ENCODE measurements at places on chromosomes 4 and X.

GRCh38 chr4:3256230-3257102 is 7.5 kb downstream of the MSANTD1 start:
- no peak for DNase-seq

DNA sequence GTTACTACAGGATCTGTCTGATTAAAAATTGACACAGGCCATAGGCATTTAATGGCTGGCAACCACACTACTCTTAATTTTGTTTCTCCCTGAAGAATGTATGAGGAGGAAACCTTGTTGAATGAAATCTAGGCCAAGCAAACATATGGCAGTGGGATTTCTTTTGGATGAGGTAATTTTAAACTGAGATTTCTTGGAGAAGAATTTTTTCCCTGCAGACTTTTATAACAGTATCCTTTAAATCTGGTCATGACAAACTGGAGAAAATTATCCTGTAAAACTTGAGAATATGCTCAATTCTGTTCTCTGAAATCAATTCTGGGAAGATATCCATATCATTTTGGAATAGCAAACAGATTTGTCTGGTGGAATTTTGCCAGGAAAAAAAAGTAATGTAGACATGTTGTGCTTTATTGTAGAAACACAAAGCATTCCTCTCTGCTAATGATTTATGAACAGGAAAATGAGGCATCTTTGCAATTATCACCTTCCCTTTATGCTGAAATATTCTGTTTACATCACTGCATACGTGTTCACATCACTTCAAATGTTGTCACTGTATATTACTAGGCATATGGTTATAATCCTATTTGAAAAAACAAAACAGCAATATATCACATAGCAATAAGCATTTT is 108.3 kb upstream of the ARSJ start:
- no peak for DNase-seq

DNA sequence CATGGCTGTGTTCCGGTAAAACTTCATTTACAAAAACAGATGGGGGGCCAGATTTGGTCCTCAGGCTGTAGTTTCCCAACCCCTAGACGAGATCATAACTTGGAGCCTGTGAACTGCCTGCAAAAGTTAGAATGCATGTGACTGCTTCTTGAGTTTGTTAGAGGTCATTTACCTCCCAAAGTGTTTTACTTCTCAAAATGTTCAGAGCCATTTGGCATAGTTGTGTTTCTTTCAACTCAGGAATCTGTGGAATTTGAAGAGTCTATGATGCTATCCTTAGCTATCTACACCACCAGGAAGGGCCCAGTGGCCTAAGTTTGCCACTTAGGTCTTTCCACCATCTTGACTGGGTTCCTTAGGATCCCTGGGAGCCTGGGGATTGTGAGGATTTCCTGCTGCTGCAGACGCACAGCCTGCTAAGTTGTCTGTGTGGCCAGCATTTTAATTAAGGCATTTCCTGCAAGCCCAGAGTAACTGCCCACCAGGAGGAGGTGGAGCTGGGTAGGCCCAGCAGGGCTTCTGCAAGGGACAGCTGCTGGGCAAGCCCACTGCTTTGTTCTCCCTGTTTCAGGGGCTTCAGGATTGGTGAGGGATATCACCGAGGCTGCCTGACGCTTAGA is 53.1 kb downstream of the CCNI start:
- DNase-seq, result no peak

- no peak for DNase-seq
These were observed 7.6 kb downstream of the FABP2 start for GRCh38 chr4:119314356-119314755.

- no peak for DNase-seq
These were observed 28.1 kb downstream of the MCUB start for GRCh38 chr4:109588176-109588575.

DNA sequence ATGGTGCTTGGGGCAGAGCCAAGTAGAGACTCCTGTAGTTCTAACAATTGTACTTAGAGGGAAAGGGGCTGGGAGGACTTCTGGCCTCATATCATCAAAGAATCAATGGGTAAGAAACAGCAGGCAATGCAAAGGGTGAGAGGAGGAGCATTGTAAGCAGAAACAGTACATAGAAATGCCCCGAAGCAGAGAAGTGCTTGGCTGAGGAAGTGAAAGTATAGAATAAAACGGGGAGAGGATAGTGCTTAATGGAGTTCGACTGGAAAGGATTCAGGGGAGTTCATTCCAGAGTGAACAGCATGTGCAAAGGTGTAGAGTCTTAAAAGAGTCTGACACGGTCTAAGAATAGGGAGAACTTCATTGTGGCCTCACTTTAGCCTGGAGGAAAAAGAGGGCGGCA is 103.0 kb downstream of the SYNPO2 start:
- DNase-seq, result no peak

- DNase-seq, result no peak
These were observed 82.6 kb upstream of the GYPA start for GRCh38 chr4:144223149-144223548.

- DNase-seq, result no peak
These were observed 968.6 kb downstream of the ADGRL3 start for GRCh38 chr4:62168681-62169080.

DNA sequence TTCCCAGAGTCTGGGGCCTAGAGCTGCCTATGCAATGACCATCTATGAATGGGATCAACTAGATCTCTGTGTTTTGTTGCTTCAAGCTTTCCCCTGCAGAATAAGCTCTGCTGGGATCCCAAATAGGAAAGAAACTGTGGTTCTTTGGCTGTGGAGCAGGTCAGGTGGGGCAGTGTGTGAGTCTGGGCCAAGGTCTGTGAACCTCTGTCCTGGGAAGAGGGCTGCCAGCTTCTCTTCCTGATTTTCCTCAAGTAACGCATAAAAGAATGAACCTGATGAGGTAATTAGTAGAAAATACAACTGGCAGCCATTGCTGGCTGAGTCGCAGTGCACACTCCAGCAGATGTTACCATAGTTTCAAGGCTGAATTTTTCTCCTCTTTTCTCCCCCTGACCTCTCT is 4.6 kb upstream of the PIN4 start:
- no peak for DNase-seq

DNA sequence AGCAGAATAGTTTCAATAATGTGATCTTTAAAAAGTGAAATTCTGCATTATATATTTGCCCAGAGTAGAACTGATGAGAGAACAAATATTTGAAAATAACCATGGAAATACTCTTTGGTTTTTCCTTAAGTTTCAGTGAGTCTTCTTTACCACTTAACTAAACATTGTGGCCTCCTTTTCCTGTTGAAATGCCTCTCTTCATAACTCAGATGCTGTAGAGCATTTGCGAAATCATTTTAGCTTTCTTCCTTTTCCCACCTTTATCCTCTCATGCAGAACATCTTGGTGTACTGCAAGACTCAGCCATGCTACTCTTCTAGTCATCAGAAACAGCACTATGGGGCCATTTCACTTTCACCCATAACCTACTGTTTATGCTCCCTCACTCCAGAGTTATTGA is 48.2 kb downstream of the CASK start:
- no peak for DNase-seq

- DNase-seq, result no peak
These were observed 89.4 kb downstream of the FTHL17 start for GRCh38 chrX:30982467-30982866.
